ENCODE measurements at places on chromosomes 16 and 17.
A peak's percentile ranks its signal among the peaks of the same experiment; 100 is the strongest.

- DNase-seq: no peak
Observed at GRCh38 chr16:3501783-3502400, 1.1 kb downstream of the CLUAP1 start.

- DNase-seq: no peak
Observed at GRCh38 chr16:48184681-48185080, 28.9 kb upstream of the ABCC12 start.

GRCh38 chr17:16515933-16516332 is 23.9 kb upstream of the LRRC75A start:
- no peak for DNase-seq

DNA sequence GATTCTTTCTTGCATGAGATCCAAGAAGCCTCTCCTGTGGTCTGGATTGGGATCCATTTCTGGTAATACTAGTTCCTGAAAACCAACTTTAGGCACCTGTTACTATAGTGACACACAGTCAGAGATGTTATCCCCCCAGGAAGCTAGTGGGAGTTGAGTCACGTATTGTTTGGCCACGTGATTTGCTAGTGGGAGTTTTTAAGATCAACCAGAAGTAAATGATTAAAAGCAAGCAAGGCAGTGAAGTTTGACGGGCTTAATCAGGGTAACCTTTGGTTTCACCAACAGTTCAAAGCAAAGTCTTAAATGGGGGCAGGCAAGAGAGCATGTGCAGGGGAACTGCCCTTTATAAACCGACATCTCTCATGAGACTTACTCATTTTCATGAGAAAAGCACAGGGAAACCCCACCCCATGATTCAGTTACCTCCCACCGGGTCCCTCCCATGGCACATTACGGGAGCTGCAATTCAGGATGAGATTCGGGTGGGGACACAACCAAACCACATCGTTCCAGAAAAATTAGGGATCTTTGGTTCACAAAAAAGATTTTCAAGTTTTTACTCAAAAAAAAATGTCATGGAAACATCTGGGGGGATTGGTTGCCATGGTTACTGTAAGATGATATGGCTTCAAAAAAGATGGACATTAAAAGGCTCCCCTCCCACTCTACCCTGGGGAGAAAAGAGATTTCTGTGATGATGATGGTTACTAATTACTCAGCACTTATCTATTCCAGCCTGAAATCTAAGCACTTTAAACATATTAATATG is 483.1 kb upstream of the ERCC4 start:
- DNase-seq: peak; percentile 22

- no peak for DNase-seq
Observed at GRCh38 chr17:35732806-35733136, 1.3 kb downstream of the RASL10B start.

DNA sequence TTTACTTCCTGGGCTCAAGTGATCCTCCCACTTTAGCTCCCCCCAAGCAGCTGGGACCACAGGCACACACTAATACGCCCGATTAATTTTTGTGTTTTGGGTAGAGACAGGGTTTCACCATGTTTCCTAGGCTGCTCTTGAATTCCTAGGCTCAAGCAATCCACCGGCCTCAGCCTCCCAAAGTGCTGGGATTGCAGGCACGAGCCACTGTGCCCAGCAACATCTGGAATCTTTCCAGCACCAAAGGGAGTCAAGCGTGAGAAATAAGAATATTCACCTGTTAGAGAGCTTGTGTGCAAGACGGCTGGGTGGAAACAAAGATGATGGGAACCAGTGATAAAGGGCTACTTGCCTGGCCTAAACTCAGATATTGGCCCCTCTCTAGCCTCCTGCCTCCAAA is 14.2 kb upstream of the ALOX12B start:
- DNase-seq: no peak

DNA sequence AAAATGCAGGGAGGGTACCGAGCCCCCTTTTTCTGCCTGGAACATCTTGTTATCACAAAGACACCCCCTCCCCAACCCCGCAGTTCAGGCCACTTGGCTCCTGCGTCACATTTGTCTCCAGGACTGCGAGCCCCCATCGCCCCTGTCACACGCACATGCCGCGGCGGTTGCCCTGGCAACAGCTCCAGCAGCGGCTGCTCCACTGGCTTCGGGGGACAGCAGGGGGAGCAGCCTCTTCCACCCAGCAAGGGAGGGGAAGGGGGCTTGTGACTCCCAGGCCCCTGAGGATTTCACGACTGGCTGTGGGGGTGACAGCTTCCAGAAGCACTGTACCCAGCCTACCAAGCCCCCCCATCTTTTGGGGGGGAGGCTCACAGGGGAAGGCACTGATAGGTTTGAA is 2.6 kb downstream of the BAIAP3 start:
- DNase-seq: no peak

DNA sequence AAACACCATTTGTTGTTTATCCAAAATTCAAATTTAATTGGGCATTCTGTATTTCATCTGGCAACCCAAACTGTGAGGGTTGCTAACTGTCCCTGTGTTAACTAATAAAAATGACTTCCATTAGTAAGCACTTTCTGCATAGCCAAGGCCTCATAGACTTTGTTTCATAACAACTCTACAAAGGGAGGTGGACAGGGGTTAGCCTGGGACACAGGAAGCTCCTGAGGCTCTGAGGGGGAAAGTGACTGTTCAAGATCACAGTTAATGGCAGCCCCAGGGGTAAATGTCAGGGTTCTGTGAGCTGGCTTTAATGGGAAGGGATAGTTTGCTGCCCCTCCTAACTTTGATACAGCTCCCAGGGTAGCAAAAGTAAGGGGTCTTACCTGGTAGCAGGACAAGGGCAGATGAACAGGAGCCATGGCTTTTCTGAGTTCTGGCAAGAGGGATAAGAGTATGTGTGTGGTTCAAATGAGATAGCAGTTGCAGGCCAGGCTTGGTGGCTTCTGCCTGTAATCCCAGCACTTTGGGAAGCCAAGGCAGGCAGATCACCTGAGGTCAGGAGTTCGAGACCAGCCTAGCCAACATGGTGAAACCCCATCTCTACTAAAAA is 2.2 kb downstream of the HEATR9 start:
- peak; percentile 56 for DNase-seq

GRCh38 chr16:53576210-53576609 is 73.2 kb upstream of the AKTIP start:
- no peak for DNase-seq

All from iris pigment epithelial cell (primary cell).